H1 (cell line): ENCODE measurements at places on chromosomes 5 and 9.

DNA sequence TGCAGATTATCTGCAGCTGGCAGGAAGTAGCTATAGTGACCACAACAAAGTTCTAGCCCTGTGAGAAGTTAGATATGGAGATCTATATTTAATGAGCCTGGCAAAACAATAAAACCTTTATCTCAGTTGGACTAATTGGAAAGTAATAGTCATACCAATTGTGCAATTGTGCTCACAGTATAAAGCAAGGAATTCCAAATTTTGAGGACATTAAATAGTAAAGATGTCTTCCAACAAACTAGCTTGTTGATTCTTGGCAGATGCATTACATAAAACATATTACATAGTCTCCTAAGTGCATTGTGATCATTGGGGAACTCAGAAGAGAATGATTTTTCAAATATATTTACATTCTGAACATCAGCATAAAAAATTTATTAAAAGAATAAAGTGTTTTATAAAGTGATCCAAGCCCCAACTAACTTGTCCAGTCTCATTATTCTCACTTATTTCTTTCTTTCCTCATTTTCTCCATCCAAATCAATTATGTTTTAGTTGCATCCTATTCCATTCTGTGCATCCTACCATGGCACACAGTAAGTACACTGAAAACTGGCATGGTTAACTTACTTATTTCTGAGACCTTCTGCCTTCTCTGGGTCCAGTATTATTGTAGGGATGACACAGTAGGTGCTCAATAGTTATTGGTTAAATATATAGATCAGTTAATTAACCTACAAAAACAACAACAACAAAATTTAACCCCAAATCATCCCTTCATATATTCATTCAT lies 977.2 kb upstream of the NUDT12 start:
- no peak for DNase-seq
- no peaks in the 10 kb centered on the region for H3K36me3 ChIP-seq
- no peak overlapping the region for H3K4me3 ChIP-seq

DNA sequence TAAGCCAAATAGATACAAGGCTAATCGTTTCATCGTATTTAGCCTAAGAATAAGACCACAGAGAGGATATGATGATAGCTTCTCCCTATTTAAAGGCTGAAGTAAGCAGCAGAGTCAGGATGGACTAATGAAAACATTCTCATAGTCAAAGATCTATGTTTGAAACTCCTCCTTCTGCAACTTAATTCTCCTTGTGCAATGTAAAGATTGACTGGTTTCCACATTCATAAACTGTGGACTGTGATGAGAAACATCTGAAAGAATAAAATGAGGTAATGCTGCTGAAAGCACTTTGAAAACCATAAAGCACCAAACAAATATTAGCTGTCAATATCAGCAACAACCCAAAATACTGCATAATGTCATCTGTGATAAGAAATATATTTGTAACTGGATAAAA lies 361.9 kb downstream of the CSNK1G3 start:
- no peak overlapping the region for H3K27ac ChIP-seq
- no peaks in the 10 kb centered on the region for H3K27me3 ChIP-seq
- DNase-seq: no peak
- H3K36me3 ChIP-seq: no peaks in the 10 kb centered on the region

- H3K36me3 ChIP-seq: no peaks in the 10 kb centered on the region
- no peak overlapping the region for H3K4me3 ChIP-seq
- no peak overlapping the region for H3K27ac ChIP-seq
Observed at GRCh38 chr9:105087910-105088898, 156.2 kb upstream of the SLC44A1 start.

GRCh38 chr9:88531920-88532698 lies 2.9 kb upstream of the NXNL2 start:
- DNase-seq: peak; percentile 70
- no peaks in the 10 kb centered on the region for H3K36me3 ChIP-seq
- peaks cover 15% of the 10 kb centered on the region; the same call in 1 of the 2 replicates for H3K27me3 ChIP-seq
- peaks cover 9% of the 10 kb centered on the region for H3K4me1 ChIP-seq

DNA sequence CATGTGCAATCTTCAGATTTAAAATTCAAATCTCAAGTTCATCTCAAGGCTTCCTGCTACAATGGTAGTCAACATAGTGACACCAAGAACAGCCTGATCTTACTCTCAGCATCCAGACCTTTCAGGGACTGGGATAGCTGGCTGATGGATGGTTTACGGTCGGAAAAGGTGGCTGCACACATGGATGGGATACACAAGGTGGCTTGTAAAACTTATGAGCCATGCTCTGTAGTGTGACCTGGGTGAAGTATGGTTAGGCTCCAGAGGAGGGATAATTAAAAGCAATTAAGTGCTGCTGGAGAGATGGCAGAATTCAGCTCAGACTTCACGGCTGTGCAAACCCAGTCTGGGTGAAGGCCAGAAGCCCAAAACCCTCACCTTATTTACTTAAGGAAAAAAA lies 379.5 kb downstream of the NFIB start:
- no peak overlapping the region for H3K4me3 ChIP-seq
- no peak for DNase-seq
- peaks cover 3% of the 10 kb centered on the region for H3K4me1 ChIP-seq
- no peaks in the 10 kb centered on the region for H3K27me3 ChIP-seq
- no peak overlapping the region for H3K27ac ChIP-seq
- H3K36me3 ChIP-seq: no peaks in the 10 kb centered on the region

DNA sequence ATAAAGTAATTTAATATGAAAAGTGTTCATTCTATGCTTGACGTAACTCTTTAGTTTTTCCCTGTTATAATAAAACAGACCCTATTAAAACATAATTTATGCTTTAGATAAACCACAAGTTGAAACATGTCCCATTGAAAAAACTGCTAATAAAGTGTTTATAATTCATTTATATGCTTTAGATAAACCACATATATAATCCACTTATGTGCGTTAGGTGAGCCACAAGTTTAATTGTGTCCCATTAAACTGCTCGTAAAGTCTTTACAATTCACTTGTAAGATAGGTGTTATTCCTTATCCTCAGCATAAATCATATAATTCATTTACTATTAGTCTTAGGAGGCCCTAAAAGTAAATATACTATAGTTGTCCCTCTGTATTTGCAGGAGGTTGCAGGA lies 3.6 kb downstream of the NIPSNAP3B start:
- H3K27ac ChIP-seq: no peak overlapping the region
- H3K36me3 ChIP-seq: no peaks in the 10 kb centered on the region
- H3K27me3 ChIP-seq: no peaks in the 10 kb centered on the region
- no peak for DNase-seq
- H3K4me1 ChIP-seq: no peaks in the 10 kb centered on the region

- no peaks in the 10 kb centered on the region for H3K36me3 ChIP-seq
- peaks cover 49% of the 10 kb centered on the region for H3K27me3 ChIP-seq
- peaks cover 6% of the 10 kb centered on the region for H3K4me1 ChIP-seq
- no peak overlapping the region for H3K27ac ChIP-seq
- DNase-seq: no peak
- peak overlapping the region; percentile 64 for H3K4me3 ChIP-seq
Observed at GRCh38 chr5:55219770-55220169, 7.3 kb downstream of the MCIDAS start.

DNA sequence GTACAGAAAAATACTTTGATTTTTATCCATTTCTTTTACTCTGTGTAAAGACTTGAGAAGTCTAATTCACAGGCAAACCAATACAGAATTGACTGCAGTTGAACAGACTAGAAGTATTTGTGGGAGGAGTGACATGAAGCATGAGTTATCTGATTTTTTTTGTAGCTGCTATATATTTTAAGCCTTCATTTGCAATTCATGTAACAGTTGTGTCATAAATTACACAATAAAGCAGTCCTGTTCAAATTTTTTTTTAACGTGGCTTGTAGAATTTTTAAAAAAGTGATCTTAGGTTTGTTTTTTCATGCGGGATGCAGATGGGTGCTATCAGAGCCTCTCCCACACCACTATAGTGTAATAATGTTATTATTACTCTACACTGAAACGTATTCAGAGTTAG lies 2.9 kb upstream of the MAML1 start:
- no peaks in the 10 kb centered on the region for H3K27me3 ChIP-seq
- no peak overlapping the region for H3K27ac ChIP-seq
- peaks cover 3% of the 10 kb centered on the region; the same call in 1 of the 2 replicates for H3K4me1 ChIP-seq
- H3K4me3 ChIP-seq: no peak overlapping the region
- DNase-seq: no peak
- peaks cover 61% of the 10 kb centered on the region for H3K36me3 ChIP-seq

GRCh38 chr9:107933097-107933496 lies 443.5 kb upstream of the KLF4 start:
- no peaks in the 10 kb centered on the region for H3K36me3 ChIP-seq
- no peak for DNase-seq
- no peak overlapping the region for H3K4me3 ChIP-seq
- no peak overlapping the region for H3K27ac ChIP-seq
- no peaks in the 10 kb centered on the region for H3K4me1 ChIP-seq

DNA sequence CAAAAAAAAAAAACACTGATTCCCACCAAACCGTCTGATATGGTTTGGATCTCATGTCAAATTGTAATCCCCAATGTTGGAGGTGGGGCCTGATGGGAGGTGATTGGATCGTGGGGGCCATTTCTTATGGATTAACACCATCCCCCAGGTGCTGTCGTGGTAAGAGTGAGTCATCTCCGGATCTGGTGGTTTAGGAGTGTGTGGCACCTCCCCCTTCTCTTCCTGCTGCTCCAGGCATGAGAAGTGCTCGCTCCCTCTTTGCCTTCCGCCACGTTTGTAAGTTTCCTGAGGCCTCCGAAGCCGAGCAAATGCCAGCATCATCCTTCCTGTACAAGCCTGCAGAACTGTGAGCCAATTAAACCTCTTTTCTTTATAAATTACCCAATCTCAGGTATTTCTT lies 45.2 kb downstream of the HSD17B3 start:
- H3K36me3 ChIP-seq: no peaks in the 10 kb centered on the region; the same call in 1 of the 2 replicates
- no peak overlapping the region for H3K27ac ChIP-seq
- DNase-seq: no peak
- no peaks in the 10 kb centered on the region for H3K27me3 ChIP-seq
- H3K4me1 ChIP-seq: peaks cover 5% of the 10 kb centered on the region

- H3K4me1 ChIP-seq: peaks cover 6% of the 10 kb centered on the region; the same call in 1 of the 2 replicates
- H3K27me3 ChIP-seq: no peaks in the 10 kb centered on the region
- DNase-seq: no peak
- H3K27ac ChIP-seq: peak overlapping the region; percentile 89
- H3K36me3 ChIP-seq: no peaks in the 10 kb centered on the region
Observed at GRCh38 chr5:176446884-176447590, 1.1 kb upstream of the FAF2 start.

- no peak overlapping the region for H3K4me3 ChIP-seq
- DNase-seq: no peak
- H3K27ac ChIP-seq: no peak overlapping the region
- H3K27me3 ChIP-seq: no peaks in the 10 kb centered on the region
- no peaks in the 10 kb centered on the region for H3K36me3 ChIP-seq
Observed at GRCh38 chr9:116061546-116062205, 91.9 kb upstream of the PAPPA start.

- H3K27me3 ChIP-seq: no peaks in the 10 kb centered on the region
- H3K36me3 ChIP-seq: no peaks in the 10 kb centered on the region
- no peaks in the 10 kb centered on the region for H3K4me1 ChIP-seq
- no peak overlapping the region for H3K4me3 ChIP-seq
- no peak overlapping the region for H3K27ac ChIP-seq
Observed at GRCh38 chr5:68315679-68316271, 100.2 kb downstream of the PIK3R1 start.

- peaks cover 24% of the 10 kb centered on the region for H3K4me1 ChIP-seq
- peaks cover 49% of the 10 kb centered on the region for H3K27me3 ChIP-seq
- H3K27ac ChIP-seq: no peak overlapping the region
- DNase-seq: no peak
- peak overlapping the region; percentile 64 for H3K4me3 ChIP-seq
Observed at GRCh38 chr5:139747583-139748504, 47.8 kb upstream of the PSD2 start.

DNA sequence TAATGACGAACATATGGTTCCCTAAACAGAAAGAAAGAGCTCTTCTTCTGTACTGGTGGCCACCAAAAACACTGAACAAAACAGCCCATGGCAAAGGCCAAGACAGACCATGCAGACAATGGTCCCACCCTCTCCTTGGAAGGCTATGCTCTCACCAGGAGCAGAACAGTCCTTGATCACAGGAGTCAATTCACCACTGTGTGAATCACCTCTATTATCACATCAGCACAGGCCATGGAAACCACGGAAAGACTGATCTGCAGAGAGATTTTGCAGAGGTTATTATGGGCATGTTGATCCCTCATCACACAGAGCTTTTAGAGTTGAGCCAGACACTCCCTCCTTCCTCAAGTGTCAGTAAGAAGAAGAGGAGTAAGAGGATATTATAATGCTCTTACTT lies 134.0 kb upstream of the RASEF start:
- no peak for DNase-seq
- no peak overlapping the region for H3K4me3 ChIP-seq
- H3K27me3 ChIP-seq: no peaks in the 10 kb centered on the region
- no peak overlapping the region for H3K27ac ChIP-seq
- peaks cover 2% of the 10 kb centered on the region; the same call in 1 of the 2 replicates for H3K4me1 ChIP-seq
- H3K36me3 ChIP-seq: no peaks in the 10 kb centered on the region

GRCh38 chr5:36070687-36071571 lies 4.2 kb upstream of the UGT3A2 start:
- H3K4me3 ChIP-seq: no peak overlapping the region
- H3K27me3 ChIP-seq: no peaks in the 10 kb centered on the region
- H3K27ac ChIP-seq: no peak overlapping the region
- DNase-seq: no peak
- H3K36me3 ChIP-seq: no peaks in the 10 kb centered on the region

DNA sequence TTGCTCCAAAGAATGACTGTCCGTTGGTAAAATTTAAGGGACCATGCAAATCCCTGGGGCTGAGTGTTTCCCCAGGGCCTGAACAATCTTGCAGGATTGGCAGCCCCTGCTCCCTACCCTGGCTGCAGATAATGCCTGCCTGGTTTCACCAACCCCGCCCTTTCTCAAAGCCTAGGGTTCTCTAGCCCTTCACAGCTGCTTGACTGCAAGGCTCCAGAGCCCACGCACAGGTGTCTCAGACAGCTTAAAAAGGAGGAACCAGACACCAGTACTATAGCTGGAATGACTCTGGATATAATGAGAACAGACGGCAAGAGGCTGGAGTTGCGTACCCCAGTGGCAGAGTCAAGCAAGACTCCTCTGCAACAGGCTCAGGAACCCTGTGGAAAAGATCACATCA lies 25.2 kb upstream of the TNIP1 start:
- no peak overlapping the region for H3K27ac ChIP-seq
- H3K4me1 ChIP-seq: no peaks in the 10 kb centered on the region
- no peak overlapping the region for H3K4me3 ChIP-seq
- no peaks in the 10 kb centered on the region for H3K36me3 ChIP-seq
- no peaks in the 10 kb centered on the region; the same call in 1 of the 2 replicates for H3K27me3 ChIP-seq

- no peak overlapping the region for H3K27ac ChIP-seq
- no peaks in the 10 kb centered on the region for H3K27me3 ChIP-seq
- no peak overlapping the region for H3K4me3 ChIP-seq
- no peaks in the 10 kb centered on the region for H3K36me3 ChIP-seq
Observed at GRCh38 chr5:36006163-36006562, 15.0 kb upstream of the UGT3A1 start.

DNA sequence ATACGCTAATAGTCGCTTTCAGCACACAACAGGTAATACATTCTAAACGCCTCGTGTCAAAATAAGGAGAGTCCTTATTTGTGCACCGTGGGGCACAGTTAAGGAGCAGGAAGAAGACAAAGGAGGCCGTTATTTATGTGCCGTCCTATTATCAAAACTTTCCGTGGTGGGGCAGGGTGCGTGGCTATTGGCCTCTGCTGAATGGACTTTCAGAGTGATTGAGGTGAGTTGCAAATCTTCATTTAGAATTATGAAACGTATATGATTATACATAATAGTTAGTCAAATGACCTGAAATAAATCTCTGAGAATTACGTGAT lies 833 bp downstream of the C5orf24 start:
- DNase-seq: no peak
- H3K36me3 ChIP-seq: no peaks in the 10 kb centered on the region
- no peaks in the 10 kb centered on the region for H3K4me1 ChIP-seq
- H3K4me3 ChIP-seq: peak overlapping the region; percentile 62

- no peaks in the 10 kb centered on the region for H3K4me1 ChIP-seq
- H3K36me3 ChIP-seq: peaks cover 2% of the 10 kb centered on the region; the same call in 1 of the 2 replicates
- H3K27me3 ChIP-seq: no peaks in the 10 kb centered on the region
- H3K4me3 ChIP-seq: no peak overlapping the region
Observed at GRCh38 chr5:151028717-151029116, 8.3 kb downstream of the GPX3 start.
